ENCODE measurements at places on chromosomes 12 and 14.

DNA sequence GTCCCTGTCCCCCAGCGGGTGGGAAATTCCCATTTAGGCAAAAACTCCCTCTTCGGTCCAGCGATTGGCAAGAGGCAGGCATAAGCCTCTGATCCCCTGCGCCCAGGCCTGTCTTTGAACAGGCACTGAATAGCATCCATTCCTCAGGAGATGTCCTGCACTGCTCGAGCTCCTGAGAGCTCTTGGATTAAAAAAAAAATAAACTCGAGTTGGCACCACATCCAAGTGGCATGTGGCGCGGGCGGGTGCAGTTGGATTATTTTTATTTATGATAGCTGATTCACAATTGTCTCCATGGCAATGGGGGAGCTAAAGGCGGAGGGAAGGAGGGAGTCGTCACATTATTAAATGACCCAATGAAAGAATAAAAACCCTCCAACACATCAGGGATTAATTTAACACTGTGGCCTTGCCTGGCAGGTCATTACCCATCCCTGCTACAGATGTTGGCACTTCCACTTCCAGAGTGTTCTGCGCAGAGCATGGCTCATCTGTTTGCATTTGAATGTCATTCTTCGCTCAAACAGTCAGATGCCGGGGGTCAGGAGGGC is 207.2 kb downstream of the AACS start:
- no peak for DNase-seq

DNA sequence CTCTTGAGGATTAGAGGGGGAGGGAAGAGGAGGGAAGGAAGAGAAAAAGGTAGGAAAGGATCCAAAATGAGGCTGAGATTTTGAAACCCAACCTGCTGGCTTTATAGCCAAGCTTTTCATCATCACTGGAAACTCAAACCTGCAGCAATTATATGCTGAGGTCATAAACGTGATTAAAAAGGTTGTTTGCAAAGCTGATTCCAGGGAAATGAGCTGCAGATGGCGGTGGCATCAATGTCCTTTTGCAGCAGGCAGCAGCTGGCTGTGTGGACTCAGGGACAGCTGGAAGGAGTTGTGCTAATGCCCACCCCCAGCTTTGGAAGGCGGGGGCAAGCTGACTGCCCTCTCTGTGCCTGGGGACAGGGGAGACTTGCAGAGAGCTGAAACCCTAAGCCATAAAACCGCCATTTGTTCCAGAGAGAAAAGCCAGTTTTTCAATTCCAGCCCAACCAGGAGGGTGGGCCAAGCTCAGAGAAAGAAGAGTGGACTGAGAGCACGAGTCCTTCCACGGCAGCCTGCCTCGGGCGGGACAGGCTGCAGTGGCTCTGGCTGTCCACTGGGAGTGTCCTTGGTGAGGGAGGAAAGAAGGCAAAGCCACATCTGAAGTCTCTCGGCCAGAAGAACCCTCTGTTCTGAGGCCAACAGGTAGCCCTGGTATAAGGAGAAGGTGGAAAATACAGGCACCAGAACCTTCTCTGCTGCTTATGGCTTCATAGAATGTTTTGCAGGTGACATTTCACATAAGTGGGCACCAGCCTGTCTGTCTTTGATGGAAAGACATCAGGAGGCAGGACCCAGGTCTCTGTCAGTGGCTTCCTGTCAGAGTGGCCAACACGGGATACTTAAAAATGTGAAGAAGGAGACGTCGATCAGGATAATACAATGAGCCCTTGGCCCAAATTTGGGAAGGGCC is 90.7 kb downstream of the SINHCAF start:
- DNase-seq: peak; percentile 59

- no peak for DNase-seq
These were observed 75.1 kb downstream of the MED13L start for GRCh38 chr12:116202433-116202832.

DNA sequence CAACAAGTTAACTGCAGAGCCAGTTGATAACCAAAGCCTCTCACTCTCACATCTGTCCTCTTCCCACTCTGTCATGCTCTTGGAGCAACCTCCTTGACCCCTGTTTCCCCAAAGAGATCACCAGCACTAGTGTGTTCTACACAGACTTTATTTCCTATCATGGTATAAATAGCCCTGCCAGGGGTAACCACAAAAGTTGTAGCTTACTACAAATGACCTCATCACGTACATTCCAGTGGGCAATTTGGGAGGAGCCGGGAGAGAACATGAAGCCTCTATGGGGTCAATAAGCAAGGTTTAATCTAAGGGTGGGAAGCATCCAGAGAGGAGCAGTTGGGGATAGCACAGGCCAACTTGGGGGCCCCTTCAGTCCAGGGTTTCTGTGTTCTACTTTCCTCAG is 186.5 kb downstream of the KCNA5 start:
- peak; percentile 74 for DNase-seq

DNA sequence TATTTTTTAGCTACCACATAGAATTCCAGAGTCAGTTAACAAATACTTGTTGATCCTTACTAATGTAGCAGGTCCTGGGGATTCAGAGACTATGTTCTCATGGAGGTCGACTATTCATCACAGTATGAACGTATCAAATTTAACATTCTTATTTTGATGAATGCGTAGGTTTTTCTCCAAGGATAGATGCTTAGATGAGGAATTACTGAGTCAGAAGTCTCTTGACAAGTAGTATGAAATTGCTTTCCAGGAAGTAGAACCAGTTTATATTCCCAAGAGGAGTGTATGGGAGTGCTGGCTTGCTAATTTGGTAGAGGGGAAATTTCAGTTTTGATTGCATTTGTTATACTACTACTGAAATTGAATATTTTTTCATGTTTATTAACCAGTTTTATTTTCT is 42.8 kb upstream of the CRADD start:
- DNase-seq: peak; percentile 35

DNA sequence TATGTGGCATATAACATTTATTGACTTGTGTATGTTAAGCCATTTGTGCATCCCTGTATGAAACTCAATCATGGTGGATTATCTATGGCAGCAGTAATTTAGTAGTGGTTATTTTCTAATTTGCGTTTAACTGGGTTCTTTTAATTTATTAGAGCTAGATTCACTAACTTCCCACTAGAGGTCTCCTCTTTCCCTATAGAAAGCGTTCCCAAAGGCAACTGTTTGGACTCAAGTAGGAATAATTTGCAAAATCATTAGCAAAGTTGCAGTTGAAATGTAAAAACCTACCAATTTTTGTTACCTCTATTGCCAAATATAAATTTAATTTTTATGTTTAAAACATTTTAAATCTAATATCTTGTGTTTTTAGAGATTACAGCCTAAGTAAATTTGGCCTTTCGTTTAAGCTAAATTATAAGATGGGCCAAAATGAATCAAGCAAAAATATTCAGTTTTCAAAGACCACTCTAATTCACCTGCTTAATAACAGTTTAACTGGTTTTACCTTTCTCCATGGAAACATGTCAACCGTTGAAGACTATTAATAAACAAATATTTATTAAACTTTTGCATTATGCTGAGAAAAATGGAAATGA is 6.0 kb downstream of the DMAC2L start:
- peak; percentile 57 for DNase-seq

DNA sequence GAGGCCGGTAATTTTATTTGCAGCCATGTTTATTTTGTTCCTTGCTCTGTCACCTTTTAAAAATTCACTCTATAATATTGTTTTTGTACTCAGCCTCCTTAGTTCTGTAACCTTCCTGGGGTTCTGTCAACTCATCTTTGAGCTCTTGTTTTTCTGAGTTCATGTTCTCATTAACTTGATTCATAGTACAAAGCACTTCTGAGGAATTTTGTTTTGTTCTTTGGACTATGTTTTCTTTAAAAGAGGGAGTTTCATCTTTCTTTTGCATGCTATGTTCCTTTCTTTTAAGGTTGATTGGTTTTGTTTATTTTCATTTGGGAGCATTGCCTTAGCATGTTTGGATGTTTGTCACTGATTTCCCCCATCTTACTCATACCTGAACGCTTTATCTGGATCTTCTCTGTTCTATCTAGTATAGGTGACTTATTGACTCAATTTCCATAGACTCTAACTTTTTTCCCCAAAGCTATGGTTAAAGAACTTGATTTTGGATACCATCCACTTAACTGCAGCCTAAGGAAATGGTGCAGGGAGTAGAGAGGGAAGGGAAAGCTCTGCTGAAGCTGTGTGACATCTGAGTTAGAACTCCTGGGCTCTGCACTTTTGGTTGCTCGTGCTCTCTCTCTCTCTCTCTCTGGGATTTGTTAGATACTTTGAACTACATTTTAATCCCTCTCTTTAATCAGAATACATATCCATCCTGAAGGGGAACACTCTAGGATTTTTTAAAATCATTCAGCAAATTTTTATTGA is 268.5 kb downstream of the PAWR start:
- peak; percentile 56 for DNase-seq
